Activated T-cell treated with anti-CD3 and anti-CD28 coated beads, Interleukin-2, amount 50 U/mL, for 4 hours (primary cell): ENCODE measurements at places on chromosomes 6 and 20. TPM values are rescaled to one million over a fixed set of nuclear protein-coding genes. Genes with fewer than 3 reads are reported as not detected.

TFAP2D gene
- total RNA-seq: not detected

NOTCH4 gene
- 0.58 TPM for total RNA-seq

SIRPD gene
- total RNA-seq: not detected

SSTR4 gene
- not detected for total RNA-seq

NFKBIE gene
- 33.1 TPM for total RNA-seq

MRPS26 gene
- total RNA-seq: 124 TPM

NR2E1 gene
- total RNA-seq: not detected

PRSS16 gene
- total RNA-seq: 0.32 TPM

TFAP2C gene
- total RNA-seq: not detected

FAM209B gene
- total RNA-seq: 0.40 TPM

TXNDC5 gene
- 121 TPM for total RNA-seq

NRSN1 gene
- not detected for total RNA-seq
